Thoracic aorta (tissue), 2 donors: ENCODE measurements at places on chromosomes 11 and 22. TPM values are rescaled to one million over a fixed set of nuclear protein-coding genes. Genes with fewer than 3 reads are reported as not detected.

Gene MAPK8IP1
- 10.4 TPM for total RNA-seq

Gene C22orf15
- not detected for total RNA-seq

Gene CDC42EP1
- 104 TPM for total RNA-seq

Gene AIFM3
- total RNA-seq: 3.4 TPM

Gene TMEM258
- 63.6 TPM for total RNA-seq

Gene SCUBE2
- total RNA-seq: 1.2 TPM

Gene DNAJB7
- total RNA-seq: not detected

Gene CYP2D6
- not detected for total RNA-seq

Gene MS4A6A
- 111 TPM for total RNA-seq

Gene TTLL1
- 1.1 TPM for total RNA-seq

Gene FOXRED2
- 6.8 TPM for total RNA-seq

Gene PDGFB
- total RNA-seq: 12.6 TPM

Gene GLYATL2
- total RNA-seq: not detected

Gene OOSP1
- not detected for total RNA-seq

Gene MIEF1
- 36.9 TPM for total RNA-seq

Gene OR52I1
- not detected for total RNA-seq

Gene OR10D3
- not detected for total RNA-seq
